ENCODE measurements at places on chromosomes 4 and X.

- no peak for DNase-seq
Measured at GRCh38 chr4:137249112-137249511, 283.2 kb downstream of the PCDH18 start.

DNA sequence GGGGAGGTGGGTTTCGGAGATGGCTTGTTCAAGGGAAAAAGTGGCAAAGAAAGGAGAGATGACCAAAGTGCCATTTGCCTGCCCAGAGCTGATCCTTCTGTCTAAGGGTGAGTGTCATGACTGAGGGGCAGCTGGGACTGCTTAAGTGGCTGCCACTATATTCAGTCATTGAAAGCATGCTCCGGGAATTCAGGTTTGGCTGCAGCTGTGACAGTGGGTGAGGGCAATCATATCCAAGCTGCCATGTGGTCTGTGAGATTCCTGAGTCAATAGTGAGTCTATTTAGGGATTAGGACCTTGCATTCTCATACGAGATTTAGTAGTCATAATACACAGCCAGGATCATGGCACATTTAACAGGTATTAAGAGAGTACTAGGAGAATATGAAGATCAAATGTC lies 138.8 kb upstream of the BANK1 start:
- no peak for DNase-seq

DNA sequence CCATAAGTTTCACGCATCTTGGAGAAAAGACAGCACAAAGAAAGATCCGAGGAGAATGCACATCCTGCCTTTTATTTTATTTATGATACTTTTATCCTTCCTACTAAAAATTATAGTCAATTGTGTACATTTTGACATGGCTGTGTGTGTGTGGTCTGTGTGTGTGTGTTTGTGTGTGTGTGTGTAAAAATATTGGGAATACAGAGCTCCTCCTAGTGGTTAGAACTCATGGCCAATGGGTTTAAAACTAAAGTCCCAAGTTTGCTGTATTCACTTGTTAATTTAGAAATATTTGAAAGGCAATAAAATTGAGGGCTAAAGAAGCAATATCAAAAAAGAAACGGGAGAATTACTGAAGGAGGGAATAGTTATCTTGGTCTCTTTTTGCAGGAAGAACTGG lies 47.5 kb downstream of the NKX6-1 start:
- DNase-seq: no peak

DNA sequence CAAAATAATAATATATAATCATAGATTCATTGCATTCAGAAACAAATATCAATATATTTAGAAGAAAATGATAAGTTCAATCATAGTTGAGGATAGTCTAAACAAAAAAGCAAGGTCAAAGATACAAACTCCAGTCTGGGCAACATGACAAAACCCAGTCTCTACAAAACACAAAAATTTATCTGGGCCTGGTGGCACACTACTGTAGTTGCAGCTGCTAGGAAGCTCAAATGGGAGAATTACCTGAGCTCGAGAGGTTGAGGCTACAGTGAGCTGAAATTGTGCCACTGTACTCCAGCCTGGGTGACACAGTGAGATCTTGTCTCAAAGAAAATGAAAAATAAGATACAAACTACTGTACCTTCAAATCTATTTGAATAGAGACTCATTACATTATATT lies 52.7 kb upstream of the ANXA10 start:
- DNase-seq: no peak

DNA sequence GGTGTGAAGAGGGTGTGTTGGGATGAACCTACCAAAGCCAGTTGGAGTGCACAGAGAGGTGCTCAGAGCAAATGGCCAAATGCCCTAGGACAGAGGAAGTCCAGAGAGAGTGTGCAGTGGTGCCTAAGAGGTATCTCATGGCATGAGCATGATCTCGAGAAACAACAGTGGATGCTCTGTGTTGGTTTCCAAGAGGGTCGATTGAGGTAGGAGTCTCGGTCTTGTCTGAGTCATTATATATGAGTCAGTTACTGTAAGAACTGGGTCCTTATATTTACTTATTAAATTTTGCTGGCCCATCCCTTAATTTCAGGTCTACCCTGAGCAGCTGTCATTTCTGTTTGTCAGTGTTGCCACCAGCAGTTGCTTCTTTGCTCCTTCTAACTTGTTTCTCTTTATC lies 86.6 kb upstream of the TMEM150C start:
- DNase-seq: no peak

DNA sequence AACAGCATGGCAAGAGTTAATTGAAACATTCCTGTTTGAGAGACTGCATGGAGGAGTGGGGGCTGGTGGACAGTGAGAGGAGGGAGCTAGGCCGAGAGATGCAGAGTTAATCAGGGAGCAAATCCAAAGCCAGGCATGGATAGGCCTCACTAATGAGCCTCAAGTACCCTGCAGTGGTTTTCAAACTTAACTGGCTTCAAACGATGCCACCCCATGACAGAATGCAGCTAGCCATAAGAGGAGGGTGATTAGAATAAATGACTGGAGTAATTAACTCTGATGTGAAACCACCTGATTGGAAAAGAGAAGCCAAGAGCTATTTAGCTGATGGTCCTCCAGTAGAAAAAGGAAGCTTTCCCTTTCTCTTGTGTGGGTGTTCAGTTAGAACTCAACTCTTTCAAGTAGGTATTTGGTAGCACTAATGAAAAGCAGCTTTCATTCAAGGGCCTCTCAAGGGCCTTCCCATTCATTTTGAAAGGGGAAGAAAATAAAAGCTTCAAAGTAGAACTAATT lies 215.4 kb upstream of the MAB21L2 start:
- no peak for DNase-seq

DNA sequence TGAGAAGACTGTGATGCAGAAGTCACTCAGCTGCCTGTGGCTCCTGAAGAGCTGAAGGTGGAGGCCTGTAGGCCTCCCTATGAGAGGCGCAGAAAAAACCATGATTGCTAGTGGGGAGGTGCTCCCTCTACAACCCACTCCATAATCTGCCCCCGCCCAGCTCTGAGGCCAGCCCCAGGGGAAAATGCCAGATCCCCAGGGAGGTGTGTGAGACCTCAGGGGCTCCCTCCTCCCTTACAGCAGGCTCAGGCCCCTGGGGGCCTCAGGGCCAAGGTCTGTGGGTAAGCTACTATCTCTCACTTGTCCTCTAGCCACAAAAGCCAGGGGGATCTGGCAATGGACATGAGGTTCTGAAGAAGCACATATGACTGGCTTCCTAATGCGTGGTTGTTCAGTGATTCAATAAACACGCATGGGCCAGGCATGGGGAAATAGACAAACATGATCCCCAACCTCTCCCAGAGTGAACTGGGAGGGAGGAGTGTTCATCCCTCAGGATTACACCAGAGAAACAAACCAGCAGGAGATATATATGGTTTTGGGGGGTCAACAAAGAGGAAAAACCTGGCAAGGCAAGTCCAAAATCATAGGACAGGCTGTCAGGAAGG lies 51.0 kb upstream of the MTM1 start:
- no peak for DNase-seq
